ENCODE measurements at places on chromosomes 13 and 19. TPM values are rescaled to one million over a fixed set of nuclear protein-coding genes. Genes with fewer than 3 reads are reported as not detected.

GRCh38 chr13:45240143-45240542 lies 39.3 kb upstream of the KCTD4 start:
- no peak for DNase-seq

DNA sequence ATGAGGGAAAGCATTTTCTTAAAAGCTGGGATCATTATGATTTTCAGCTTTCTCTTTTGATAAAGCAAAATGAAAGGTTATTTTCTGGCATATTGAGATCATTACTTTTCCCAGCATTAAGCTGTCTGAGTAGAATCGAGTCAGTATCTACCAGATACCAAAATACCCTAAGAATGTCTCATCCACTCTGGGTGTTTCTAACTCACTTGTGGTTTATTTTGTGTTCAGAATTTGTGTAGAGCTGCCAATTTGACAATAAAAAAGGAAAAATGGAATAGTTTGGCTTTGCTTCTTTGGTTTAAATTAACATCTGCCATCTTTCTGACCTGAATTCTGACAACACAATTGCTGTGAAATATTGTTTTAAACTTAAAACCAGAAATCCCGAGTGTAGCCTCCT lies 438.7 kb upstream of the ARGLU1 start:
- no peak for DNase-seq

GRCh38 chr19:39246951-39247669 lies 1.5 kb downstream of the IFNL4 start:
- DNase-seq, result no peak

FRY gene
- 1.4 TPM for total RNA-seq

Measured in HCT116 (cell line).